ENCODE measurements at places on chromosomes 13 and 19.

GRCh38 chr19:3620145-3620816, 6.3 kb downstream of the CACTIN start:
- no peak for DNase-seq

DNA sequence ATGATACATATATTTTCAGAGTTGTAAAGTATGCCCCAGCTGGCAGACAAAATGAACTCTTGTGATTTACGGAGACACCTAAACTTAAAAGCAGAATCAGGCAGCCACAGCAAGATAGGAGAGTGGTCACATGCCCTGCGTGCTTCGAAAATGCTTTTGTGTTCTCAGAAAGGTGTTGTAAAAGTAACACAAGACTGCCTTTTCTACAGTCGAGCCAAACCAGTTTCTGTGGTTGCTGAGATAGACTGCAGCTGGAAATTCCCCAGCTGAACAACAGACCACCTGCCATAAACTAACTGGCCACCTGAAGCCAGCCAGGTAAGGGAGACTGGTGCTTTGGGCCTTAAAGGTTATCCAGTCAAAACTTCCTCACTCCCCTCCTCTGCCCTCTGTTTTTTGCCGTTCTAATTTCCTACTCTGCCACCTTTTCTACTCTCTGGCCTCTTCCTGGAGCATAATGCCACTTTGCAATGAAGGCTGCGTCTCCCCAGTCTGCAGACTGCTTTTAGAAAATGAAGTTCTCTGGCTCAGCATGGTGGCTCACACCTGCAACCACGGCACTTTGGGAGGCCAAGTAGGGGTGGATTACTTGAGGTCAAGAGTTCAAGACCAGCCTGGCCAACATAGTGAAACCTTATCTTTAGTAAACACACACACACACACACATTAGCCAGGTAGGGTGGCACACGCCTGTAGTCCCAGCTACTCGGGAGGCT, 381.2 kb upstream of the SLITRK1 start:
- no peak for DNase-seq

GRCh38 chr19:33252971-33253370, 27.3 kb upstream of the SLC7A10 start:
- DNase-seq, result no peak

DNA sequence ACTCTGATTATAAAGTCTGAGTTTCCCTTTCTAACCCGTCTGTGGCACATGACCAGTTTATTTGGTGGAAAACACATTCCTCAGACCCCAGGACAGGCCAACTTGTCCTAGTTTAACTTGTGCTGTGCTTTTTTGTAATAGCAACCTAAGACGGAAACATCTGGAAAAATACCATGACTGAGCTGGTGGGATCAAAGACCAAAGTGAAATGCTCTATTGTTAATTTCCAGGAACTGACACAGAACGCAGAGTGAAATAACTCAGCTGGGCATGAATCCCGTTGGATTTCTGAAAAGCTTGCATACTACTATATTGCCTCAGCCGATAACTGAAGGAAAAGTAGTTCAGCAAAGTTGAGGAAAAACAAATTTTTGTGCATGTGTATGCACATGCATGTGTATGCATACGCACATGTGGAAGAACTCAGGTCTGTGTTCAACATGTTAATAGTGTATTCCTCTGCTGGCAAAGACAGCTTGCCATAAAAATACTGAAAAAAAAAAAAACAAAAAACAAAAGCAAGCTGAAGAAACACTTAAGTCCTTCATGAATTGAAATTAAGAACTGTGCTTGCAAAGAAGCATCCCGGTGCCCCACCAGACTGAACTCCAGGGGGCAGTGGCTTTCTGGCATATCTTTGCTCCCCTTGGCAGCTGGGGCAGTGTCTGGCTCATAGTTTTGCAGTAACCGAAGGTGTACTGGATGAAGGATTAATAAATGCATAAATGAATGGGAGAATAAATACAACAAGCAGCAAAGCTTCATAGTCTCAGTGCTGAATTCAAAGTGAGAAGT, 187.8 kb downstream of the LHFPL6 start:
- DNase-seq, result no peak

DNA sequence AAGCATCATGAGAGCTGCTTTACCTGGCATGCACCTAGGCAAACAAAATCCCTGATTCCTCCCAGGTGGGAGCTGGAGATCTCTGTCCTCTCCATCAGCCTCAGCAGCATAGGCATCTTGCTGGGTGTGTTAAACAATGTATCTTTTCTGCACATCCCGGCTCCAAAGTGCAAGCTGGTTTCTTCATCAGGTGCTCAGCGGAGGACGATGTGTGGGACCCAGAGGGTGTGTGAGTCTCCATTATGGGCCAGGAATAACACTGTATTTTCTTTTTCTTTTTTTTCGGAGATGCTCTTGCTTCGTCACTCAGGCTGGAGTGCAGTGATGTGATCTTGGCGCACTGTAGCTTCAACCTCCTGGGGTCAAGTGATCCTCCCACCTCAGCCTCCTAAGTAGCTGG, 9.9 kb downstream of the CNFN start:
- no peak for DNase-seq

- DNase-seq, result no peak
Measured at GRCh38 chr13:108194435-108194936, 20.9 kb downstream of the LIG4 start.

DNA sequence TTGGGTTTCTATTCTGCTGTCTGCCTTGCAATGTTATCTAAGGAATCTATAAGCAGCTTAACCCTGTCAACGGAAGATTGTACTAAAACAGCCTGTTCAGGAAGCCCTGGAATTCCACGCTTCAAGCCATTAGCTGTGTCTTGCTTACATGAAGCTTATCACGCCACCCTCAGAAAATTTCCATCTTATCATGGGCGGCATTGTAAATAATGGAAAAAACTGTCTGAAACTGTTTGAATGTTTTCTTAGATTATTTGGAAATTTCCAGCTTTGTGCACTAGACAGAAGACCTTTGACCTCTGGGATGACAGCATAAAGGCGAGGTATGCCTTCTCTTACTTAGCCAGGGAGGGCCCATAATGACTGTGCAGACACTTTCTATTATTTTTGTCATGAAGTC, 319.7 kb downstream of the KCNRG start:
- DNase-seq, result no peak

GRCh38 chr19:41922585-41922984, 5.7 kb downstream of the ERFL start:
- DNase-seq, result no peak

GRCh38 chr13:39123578-39123977, 85.3 kb downstream of the NHLRC3 start:
- no peak for DNase-seq

DNA sequence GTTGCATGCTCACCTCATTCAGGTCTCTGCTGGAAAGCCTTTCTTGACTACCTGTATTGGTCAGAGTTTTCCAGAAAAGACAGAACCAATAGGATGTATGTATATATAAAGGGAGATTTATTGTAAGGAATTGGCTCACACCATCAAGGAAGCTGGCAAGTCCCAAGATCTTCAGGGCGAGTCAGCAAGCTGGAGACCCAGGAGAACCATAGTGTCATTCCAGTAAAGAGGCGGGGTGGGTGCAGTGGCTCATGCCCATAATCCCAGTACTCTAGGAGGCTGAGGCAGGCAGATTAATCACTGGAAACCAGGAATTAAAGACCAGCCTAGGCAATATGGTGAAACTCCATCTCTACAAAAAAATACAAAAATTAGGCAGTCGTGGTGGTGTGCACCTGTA, 30.4 kb upstream of the FARP1 start:
- DNase-seq, result no peak

DNA sequence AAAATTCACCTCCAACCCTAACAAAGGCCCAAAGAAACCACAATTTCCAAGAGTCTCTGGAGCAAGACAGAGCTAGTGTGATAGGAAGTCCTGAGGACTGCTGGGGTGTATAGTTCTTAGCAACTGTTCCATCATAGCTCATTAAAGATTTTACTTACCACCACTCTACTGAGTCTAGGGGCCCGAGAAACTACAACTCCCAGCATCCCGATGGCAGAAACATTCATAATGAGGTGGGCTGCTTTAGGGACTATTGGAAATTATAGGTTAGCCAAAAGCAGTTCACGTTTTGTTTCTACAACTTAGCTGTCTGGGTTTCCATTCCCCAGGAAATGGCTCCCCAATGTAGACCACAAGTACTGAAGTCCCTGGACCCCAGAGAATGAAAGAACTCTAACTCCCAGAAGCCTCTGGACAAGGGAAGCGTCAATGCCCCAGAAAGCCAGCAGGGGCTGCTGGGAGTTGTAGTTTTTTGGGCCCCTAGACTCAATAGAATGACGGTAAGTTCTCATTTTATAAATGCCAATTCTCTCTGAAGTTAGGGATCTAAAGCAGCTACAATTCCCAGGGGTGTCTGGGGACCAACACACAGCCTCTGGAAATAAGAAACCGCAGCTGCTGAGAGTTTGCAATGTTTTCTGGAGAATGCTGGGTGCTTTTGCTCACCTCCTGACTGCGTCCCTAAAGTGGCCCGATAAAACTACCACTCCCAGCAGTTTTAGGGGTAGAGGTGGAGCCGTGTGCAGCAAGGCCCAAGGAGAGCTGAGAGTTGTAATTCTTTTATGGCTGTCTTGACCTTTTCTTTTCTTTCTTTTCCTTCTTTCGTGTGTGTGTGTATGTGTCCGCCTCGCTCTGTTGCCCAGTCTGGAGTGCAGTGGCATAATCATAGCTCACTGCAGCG, 11.1 kb downstream of the FTL start:
- DNase-seq, result no peak

GRCh38 chr13:38538422-38538821, 148.5 kb upstream of the FREM2 start:
- DNase-seq, result no peak

DNA sequence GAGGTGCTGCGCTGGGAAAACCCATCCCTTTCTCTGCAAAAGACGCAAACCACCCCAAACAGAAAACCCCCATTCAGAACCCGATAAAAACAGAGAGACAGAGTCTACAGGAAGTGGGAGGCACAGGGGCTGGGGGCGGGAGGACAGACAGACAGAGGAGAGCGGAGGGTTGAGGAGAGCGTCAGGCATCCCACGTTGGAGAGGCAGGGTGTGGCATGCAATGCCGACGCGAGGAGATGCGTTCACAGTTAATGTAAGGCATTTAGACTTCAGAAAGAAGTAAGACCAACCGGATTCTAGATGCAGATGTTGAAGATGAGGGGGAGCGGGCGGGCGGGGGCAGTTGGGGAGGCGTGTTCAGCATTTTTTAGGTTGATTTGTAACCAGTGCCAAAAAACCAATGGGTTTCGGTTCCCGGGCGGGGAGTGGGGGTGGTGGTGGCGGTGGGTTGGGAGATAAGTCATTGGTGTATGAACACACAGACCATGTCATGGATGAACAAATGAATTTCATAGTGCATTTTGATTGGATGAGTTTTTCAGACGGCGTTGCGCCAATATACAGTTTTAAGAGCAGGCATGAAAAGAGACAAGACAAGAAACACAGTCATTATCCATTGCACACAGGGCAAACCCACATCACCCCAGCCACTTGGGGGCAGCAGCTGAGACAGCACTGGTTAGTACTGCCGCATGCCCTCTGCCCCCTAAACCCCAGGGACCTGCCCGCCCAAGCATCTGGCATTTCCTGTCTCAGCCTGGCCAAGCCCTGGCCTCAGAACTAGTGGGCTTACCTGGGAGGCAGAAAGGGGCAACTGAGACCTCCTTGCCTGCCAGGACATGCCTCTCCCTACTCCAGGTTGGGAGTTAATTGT, 91.3 kb downstream of the IER2 start:
- no peak for DNase-seq

- DNase-seq, result no peak
Measured at GRCh38 chr13:45670189-45670885, 31.8 kb upstream of the CBY2 start.

- DNase-seq, result no peak
Measured at GRCh38 chr13:112160558-112160957, 93.6 kb downstream of the SOX1 start.

- no peak for DNase-seq
Measured at GRCh38 chr19:33872445-33873320, 76.0 kb downstream of the KCTD15 start.

- no peak for DNase-seq
Measured at GRCh38 chr13:102947745-102948405, 102.0 kb downstream of the ERCC5 start.

GRCh38 chr13:24207841-24208667, 47.5 kb downstream of the SPATA13 start:
- DNase-seq, result no peak

DNA sequence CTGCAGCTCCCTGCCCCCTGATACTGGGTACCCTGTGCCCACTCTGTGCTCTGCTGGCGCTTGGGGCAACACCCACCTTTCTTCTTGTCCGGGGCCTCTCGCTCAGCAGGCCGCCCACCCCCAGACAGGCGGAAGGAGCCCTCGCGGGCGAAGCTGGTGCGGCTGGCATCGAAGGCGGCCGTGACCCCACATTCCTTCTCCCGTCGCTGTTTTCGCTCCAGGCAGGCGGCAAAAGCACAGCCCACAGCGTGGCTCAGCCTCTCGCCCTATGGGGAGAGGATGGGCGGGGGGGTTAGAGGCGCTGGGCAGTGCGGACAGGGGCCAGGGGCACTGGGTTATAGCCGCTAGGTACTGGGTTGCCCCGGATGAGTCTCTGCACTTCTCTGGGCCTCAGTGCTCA, 13.3 kb downstream of the NUMBL start:
- DNase-seq, result no peak

GRCh38 chr13:73341748-73342147, 282.9 kb downstream of the KLF5 start:
- no peak for DNase-seq

- peak; percentile 26 for DNase-seq
Measured at GRCh38 chr19:49851456-49852259, 699 bp downstream of the PTOV1 start.

GRCh38 chr13:98004107-98004506, 50.6 kb downstream of the IPO5 start:
- no peak for DNase-seq

GRCh38 chr13:39596176-39596575, 6.8 kb downstream of the LHFPL6 start:
- DNase-seq, result no peak

DNA sequence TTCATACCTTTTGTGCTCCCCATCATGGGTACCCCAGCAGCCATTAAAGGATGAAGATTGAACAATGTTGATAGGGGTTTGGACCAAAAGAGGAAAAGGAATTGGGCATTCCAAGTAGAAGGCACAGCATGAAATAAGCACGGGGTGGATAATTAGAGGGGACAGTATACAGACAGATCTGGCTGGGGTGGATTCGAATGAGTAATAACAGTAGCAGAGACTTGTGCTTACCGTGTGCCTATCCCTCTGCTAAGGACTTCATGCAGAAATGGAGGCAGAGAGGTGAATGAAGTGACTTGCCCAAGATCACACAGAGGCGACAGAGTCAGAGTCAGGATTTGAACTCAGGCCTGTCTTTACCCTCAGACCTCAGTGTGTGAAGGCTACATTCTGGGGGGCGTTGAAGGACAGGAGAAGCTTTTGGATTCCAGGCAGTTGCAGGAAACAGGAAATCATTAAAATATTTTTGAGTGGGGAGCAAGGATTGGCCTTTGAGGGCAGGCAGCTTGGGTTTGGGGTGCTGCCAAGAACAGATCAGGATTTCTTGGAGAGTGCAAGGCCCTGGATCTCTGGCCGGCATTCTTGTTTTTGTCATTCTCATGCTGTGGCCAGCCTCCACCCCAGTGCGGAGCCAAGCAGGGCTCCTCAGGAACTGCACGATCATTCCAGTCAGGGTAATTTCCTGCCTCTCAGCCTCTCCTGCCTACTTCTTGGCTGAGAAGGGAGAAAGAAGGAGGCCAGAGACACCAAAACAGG, 18.7 kb downstream of the PAF1 start:
- DNase-seq, result no peak

GRCh38 chr19:53865918-53866864, 1.5 kb upstream of the MYADM start:
- peak; percentile 62 for DNase-seq
